ENCODE measurements at places on chromosomes 16 and 17.
A peak's percentile ranks its signal among the peaks of the same experiment; 100 is the strongest.

- no peaks in the 10 kb centered on the region for H3K27me3 ChIP-seq
- H3K4me1 ChIP-seq = peaks cover 35% of the 10 kb centered on the region
- H3K4me3 ChIP-seq = peak overlapping the region; percentile 87
- DNase-seq = no peak
- H3K27ac ChIP-seq = no peak overlapping the region
Measured at GRCh38 chr17:81550285-81550684, 1.9 kb downstream of the FAAP100 start.

- peaks cover 40% of the 10 kb centered on the region for H3K4me1 ChIP-seq
- peak overlapping the region; percentile 99 for H3K4me3 ChIP-seq
- peaks cover 59% of the 10 kb centered on the region for H3K36me3 ChIP-seq
- H3K27me3 ChIP-seq = no peaks in the 10 kb centered on the region
- peak; percentile 80 for DNase-seq
- H3K27ac ChIP-seq = peak overlapping the region; percentile 99
Measured at GRCh38 chr17:45224671-45225050, 3.0 kb downstream of the FMNL1 start.

DNA sequence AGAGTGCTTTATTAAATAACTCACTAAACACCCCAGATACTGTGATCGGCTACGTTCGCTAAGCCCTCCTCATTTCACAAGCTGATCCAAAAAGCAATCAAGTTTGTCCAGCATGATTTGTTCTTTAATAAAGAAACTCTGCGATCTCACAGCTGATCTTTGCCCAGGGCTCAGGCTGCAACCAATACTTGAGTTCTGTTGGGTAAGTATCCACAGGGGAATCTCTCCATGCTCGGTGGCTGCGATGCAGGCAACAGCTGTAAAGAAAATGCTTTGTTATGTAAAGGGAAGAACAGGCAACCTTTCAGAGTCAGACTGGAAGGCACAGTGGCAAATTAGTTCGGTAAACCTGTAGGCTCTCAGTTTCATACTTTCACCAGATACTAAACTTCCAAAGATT lies 67.5 kb downstream of the SHISA6 start:
- no peaks in the 10 kb centered on the region for H3K27me3 ChIP-seq
- no peak for DNase-seq
- no peaks in the 10 kb centered on the region for H3K4me1 ChIP-seq
- no peak overlapping the region for H3K27ac ChIP-seq

GRCh38 chr17:4932756-4933155 lies 679 bp downstream of the GP1BA start:
- H3K4me3 ChIP-seq = no peak overlapping the region
- DNase-seq = no peak
- peaks cover 23% of the 10 kb centered on the region for H3K4me1 ChIP-seq
- H3K36me3 ChIP-seq = peaks cover 33% of the 10 kb centered on the region

Data from activated CD8-positive, alpha-beta T cell treated with anti-CD3 and anti-CD28 coated beads for 36 hours (primary cell).